ENCODE measurements at places on chromosomes 7 and 10.

DNA sequence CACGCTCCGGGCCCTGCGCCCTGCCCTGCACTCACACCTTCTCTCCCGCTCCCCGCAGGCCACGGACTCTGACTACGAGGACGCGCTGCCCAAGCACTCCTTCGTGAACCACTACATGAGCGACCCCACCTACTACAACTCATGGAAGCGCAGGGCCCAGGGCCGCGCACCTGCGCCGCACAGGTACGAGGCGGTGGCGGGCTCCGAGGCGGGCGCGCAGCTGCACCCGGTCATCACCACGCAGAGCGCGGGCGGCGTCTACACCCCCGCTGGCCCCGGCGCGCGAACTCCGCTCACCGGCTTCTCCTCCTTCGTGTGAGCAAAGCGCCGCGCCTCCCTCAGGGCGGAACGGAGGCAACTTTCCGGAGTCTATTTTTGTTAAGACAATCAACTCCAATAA, 417.0 kb upstream of the FOXK1 start:
- DNase-seq = no peak

GRCh38 chr10:5490032-5490431, 9.3 kb downstream of the CALML5 start:
- peak; percentile 55 for DNase-seq

DNA sequence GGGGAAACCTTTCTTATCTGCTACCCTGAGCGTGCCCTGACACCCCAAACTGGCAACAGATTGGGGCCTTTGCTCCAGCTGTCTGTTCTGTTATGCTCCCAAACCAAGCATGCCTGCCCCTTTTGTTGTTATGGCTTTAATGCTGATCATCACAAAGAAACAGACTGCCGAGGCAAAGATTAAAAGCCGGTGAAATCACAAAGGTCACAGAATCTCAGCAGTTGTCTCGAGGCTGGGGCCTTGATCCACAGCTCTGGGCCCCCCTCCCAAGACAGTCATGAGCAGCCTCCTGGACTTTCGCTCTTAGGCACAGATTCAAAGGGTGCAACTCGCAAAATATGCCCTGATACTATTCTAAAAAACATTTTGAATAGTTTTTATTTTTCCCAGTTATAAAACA, 65.6 kb downstream of the STRA8 start:
- no peak for DNase-seq

GRCh38 chr7:47506382-47507339, 75.2 kb downstream of the TNS3 start:
- DNase-seq = no peak

GRCh38 chr7:26370011-26370410, 78.3 kb downstream of the SNX10 start:
- DNase-seq = no peak

DNA sequence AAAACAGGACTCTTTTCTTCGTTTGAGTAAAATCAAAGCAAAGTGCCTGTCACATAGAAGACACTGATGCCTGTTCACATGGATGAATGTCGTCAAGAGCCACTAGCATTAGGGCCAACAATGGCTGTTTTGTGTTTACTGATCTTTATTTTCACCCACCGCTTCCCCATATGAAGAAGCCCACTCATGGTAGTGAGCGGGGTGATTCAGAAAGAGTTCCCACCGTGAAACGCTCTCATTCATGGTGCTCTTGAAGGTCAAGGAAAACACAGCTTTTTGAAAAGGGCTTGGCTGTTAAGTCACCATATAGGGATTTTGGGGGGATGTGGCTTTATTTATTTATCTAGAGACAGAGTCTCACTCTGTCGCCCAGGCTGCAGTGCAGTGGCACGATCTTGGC, 12.5 kb downstream of the PROSER2 start:
- no peak for DNase-seq

DNA sequence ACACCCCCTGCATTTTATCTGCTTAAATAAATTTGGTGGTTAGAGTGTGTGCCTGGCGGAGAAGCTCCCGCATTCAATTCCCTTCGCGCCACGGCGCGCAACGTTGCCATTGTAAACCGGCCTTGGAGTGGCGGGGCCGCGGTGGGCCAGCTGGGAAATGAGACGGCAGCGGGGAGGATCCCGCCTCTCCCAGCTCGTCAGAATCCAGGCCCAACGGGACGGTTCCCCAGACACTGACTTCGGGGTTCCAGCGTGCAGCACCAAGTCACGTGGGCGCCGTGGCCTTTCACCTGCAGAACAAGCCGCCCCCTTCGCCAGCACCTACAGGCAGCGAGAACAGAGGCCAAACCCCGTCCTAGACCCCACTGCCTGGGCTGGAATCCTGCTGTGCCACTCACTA, 103.4 kb downstream of the GRID1 start:
- DNase-seq = no peak

- DNase-seq = no peak
These were observed 125.3 kb downstream of the NEURL1 start for GRCh38 chr10:103618575-103619423.

DNA sequence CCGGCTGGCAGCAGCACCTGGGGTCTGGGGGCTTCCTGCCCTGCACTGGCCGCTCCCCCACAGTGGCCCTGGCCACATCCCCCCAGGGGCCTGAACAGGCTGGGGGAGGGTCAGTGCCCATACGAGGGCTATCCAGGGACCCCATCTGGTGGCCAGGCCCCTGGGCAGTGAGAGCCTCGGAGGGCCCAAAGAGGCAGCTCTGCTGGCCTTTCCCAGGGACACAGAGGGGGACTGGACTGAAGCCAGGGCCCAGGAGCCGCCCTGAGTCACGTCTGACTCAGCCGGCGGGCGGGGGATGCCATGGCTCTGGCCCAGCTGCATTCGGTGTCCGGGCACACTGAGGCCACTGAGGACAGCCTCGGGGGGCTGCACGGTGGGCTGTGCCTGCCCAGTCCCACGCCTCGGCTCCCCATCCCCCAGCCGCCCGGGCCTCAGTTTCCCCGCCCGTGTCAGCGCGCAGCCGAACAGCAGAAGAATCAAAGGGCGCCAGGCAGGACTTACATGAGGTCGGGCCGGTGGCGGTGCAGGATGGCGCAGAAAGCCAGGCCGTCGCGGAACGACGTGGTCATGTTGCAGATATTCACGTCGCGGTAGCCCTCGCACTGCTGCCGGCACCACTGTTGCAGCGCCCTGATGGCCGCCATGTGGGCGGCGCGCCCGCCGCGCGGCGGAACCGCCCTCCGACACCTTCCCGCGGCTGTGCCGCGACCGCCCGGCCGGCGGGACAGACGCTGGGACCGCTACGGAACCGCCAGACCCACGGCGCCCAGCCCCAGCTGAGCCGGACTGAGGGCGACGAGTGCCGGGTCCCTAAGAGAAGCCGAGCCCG, at the start of gene MICALL2:
Gene MICALL2 (minus strand): TSS at position 788 of the 829 bp plus-strand sequence. CDS start 144 bp downstream, at position 644.
- DNase-seq = peak; percentile 85

DNA sequence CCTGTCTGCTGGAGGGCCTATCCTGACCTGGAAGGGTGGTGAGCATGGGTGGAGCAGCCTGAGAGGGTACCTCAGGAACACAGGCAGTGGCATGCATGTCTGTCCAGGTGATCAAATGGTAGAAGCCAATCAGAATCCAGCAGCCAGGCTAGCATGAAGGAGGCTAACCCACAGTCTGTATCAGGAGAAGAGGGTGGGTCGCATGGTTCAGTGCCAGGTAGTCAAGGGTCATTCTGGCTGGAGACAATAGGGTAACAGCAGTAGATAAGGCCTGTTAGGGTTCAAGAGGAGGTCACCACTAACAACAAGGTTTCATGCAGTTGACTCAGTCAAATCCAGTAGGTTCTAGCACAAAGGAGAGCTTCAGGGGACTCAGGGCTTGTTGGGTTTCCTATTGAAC, 10.4 kb downstream of the ALDH18A1 start:
- no peak for DNase-seq

DNA sequence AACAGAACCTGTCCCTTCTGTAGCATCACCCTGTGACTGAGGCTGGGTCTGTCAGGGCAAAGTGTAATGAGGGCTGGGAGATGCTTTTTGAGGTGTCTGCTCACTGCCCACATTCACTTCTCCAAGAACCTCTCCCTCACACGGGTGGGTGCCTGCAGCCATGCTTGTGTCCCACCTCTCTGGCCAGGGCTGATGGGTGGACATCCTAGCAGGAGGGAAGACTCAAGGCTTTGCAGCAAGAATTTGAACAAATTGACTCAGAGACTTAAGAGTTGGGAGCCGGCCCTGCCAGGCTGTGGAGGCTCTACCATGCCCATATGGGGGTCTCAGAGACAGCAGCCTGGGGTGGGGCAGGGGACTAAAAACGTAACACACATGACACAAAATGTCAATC, 33.4 kb downstream of the GOLGA7B start:
- DNase-seq = no peak

DNA sequence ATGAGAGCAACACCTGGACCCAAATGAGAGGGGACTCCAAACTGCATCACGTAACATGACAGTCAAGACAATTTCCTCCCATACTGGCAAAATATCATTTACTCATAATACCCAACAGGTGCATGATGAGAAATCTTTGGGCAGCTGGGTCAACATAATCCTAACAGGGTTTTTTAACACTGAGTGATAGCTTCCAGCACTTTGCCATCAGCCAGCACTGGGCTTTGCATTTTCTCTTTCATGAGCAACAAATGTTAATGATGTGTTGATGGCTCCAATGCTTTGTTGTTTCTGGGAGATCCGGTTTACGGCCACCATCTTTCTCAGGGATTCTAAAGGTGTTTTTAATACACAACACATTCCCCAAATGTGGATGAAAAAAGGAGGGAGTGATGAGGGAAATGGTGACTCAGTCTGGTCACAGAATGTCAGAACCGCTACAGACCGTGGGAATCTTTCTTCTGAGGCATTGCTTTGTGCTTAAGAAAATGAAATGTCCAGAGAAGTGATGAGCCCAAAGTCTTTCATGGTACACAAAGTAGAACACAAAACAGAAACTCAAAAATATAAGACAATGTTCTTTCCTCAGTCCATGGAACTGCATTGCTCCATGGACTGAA, 705.7 kb upstream of the IGFBP3 start:
- no peak for DNase-seq

DNA sequence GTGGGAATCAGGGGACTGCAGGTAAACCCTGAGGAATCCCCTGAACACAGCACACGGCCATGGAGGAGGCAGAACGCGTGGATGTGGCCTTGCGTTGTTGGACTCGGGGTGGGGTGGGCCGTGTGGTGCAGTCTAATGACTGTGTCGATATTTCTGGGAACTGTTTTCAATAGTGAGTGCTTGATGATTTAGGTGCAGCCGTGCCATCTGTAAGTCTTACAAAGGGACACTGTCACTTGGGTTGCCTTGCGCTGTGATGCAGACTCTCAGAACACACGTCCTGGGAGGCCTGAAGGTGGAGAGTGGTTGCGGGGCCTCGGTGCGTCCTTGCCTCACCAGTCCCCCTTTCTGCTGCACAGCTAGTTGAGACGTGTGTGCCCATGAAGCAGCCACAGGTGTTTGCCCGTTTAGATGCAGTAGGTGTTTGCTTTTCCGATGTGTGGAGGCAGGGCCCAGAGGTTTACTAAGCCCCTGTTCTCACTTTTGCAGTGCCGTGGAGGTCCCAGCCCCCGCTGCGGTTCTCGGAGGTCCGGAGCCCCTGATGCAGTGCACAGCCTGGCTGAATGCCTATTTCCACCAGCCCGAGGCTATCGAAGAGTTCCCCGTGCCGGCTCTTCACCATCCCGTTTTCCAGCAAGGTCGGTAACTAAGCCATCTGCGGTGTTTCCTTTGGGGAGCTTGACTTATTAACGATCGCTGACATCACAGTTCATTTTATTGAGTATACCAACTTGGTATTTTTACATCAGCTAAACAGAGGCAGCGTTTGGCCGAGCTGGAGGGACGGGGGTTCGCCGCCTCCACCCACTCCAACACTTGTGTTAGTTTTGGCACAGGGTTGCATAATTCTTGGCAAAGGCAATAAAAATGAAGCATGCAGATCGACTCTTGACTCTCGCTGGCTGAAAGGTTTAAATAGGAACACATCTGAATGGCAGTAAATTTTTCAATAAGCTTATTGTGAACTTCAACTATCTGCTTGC, 240.7 kb downstream of the MGMT start:
- no peak for DNase-seq

- no peak for DNase-seq
These were observed 22.3 kb upstream of the PCBD1 start for GRCh38 chr10:70910486-70911341.

GRCh38 chr7:102260856-102261255, 25.8 kb upstream of the SH2B2 start:
- DNase-seq = no peak

GRCh38 chr10:106327747-106328146, 836.8 kb downstream of the SORCS1 start:
- DNase-seq = no peak

All from epithelial cell of esophagus (primary cell).